Brain (organoid and tissue), 16 donors: ENCODE measurements at places on chromosomes 2 and 18. TPM values are rescaled to one million over a fixed set of nuclear protein-coding genes. Genes with fewer than 3 reads are reported as not detected.

Gene GPR35
- 1.5 TPM for polyA plus RNA-seq

Gene TMEM200C
- polyA plus RNA-seq, result 4.3 TPM

Gene EIF2B4
- 43.6 TPM for polyA plus RNA-seq

Gene TSPYL6
- polyA plus RNA-seq, result not detected

Gene C2orf66
- polyA plus RNA-seq, result not detected

Gene ACTG2
- 1.6 TPM for polyA plus RNA-seq

Gene TMEM163
- polyA plus RNA-seq, result 21.4 TPM

Gene GCKR
- not detected for polyA plus RNA-seq

Gene CPLX4
- not detected for polyA plus RNA-seq

Gene TSGA10
- 4.8 TPM for polyA plus RNA-seq

Gene NMUR1
- polyA plus RNA-seq, result 0.24 TPM

Gene FAM110C
- polyA plus RNA-seq, result 1.3 TPM

Gene LRRC30
- not detected for polyA plus RNA-seq

Gene COL4A3
- polyA plus RNA-seq, result 0.15 TPM

Gene MC2R
- not detected for polyA plus RNA-seq

Gene TEX44
- polyA plus RNA-seq, result not detected

Gene TUBA3E
- polyA plus RNA-seq, result not detected

Gene HES6
- 572 TPM for polyA plus RNA-seq

Gene NBAS
- 34.8 TPM for polyA plus RNA-seq

Gene GALNT14
- polyA plus RNA-seq, result 2.5 TPM

Gene PSMA8
- polyA plus RNA-seq, result not detected

Gene C2orf72
- 14.1 TPM for polyA plus RNA-seq

Gene RNF125
- 1.2 TPM for polyA plus RNA-seq

Gene SERPINB12
- polyA plus RNA-seq, result not detected

Gene FMNL2
- polyA plus RNA-seq, result 42.9 TPM

Gene CRYGA
- polyA plus RNA-seq, result not detected

Gene PTPRN
- 145 TPM for polyA plus RNA-seq

Gene FBXO41
- 19.7 TPM for polyA plus RNA-seq

Gene ABCG5
- polyA plus RNA-seq, result not detected
